ENCODE measurements at places on chromosomes 12 and 14. TPM values are rescaled to one million over a fixed set of nuclear protein-coding genes. Genes with fewer than 3 reads are reported as not detected.

DNA sequence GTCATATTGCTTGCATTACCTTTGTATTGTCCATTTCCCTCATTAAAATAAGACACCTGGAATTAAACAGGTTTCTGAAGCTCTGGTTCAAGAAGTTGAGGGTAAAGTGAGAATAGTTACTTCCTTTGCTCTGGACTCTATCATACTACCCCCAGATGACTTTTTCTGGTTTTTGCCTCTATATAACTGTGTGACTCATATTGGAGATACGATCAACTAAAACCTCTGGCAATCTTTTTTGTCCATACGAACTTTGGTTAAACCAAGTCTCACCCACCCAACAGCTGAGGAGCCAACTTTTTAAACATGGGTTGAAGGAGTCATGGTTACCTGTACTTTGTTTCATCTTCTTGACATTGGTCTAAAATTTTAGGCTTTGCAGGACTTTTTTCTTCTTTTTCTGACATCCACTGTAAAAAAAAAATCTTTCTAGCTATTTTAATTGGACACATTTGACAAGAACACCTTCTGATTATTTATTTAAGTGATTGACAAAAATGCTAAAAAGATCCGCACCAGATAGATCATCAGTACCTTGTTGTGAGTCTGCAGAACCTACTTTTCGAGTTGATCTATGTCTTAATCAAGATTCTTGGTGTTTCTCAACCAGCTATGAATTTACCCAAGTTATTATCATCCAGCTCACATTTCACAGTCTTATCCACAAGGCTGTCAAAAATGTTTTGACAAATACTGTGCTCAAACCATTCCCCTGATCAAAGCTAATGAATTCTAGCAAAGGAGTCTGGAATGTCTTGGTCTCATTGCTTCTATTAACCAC, 166.0 kb downstream of the IPO8 start:
- no peak for DNase-seq

DNA sequence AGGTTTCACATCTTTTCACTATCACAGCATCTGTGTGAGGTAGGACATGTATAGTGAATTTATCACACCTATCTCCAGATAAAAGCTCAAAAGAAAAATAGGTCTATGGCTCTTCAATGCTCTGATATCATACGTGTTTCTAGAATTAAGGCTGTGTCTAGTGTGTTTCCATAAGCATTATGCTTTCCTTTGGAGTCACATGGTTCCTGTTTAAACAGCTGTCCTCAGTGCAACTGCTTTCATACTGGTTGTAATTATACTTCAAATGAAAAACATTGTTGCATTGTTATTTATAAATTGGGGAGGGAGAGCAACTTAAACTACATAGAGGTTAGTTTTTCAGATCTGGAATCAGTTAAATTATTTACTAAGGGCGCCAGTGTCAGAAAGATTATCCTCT, 151.6 kb downstream of the SYT1 start:
- no peak for DNase-seq

DNA sequence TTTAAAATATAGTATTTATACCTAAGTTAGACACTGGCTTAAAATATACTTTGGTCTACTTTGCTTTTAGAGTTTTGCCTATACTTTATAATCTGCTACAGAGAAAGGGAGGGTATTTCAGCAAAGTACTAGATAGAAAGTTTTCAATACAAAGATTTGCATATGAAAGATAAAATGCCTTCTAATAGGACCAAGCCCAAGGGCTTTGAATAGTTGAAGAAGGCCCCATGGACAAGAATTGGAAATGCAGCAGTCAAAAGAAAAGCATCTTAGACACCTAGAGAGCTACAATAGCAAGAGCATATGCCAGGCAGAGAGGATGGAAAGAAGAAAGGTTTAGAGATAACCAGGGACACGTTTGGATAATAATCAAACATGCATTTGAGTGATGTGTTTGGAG, 83.1 kb upstream of the DNM1L start:
- DNase-seq, result no peak

DNA sequence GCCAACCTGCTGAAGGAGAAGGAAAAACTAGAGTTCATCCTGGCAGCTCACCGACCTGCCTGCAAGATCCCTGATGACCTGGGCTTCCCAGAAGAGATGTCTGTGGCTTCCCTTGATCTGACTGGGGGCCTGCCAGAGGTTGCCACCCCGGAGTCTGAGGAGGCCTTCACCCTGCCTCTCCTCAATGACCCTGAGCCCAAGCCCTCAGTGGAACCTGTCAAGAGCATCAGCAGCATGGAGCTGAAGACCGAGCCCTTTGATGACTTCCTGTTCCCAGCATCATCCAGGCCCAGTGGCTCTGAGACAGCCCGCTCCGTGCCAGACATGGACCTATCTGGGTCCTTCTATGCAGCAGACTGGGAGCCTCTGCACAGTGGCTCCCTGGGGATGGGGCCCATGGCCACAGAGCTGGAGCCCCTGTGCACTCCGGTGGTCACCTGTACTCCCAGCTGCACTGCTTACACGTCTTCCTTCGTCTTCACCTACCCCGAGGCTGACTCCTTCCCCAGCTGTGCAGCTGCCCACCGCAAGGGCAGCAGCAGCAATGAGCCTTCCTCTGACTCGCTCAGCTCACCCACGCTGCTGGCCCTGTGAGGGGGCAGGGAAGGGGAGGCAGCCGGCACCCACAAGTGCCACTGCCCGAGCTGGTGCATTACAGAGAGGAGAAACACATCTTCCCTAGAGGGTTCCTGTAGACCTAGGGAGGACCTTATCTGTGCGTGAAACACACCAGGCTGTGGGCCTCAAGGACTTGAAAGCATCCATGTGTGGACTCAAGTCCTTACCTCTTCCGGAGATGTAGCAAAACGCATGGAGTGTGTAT, 2.4 kb downstream of the FOS start:
- DNase-seq, result peak; percentile 13

Gene KRT83
- total RNA-seq, result not detected

Gene PTGER2
- 30.0 TPM for total RNA-seq

Gene DCAF5
- total RNA-seq, result 10.3 TPM

GRCh38 chr12:53200458-53201176, 6.4 kb downstream of the ITGB7 start:
- no peak for DNase-seq

- peak; percentile 56 for DNase-seq
These were observed 60.9 kb downstream of the SOX5 start for GRCh38 chr12:23888396-23889068.

Gene C12orf57
- total RNA-seq, result 107 TPM

DNA sequence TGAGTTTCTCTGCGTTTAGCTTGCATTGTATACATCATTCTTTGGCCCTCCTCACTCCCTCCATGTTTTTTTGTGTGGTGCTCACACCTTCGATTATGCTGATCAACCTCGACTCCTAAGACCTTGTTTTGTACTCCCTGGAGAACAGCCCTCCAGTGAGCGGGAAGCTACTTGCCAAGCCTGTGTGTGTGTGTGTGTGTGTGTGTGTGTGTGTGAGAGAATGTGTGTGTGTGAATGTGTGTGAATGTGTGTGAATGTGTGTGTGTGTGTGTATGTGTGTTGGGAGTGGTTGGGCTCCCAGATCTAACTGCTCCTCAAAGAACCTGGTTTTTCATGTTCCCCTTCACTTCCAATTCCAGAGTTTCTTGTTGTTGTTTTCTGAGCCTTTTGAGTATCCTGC, 6.0 kb downstream of the NYNRIN start:
- DNase-seq, result no peak

Gene CCDC197
- total RNA-seq, result not detected

DNA sequence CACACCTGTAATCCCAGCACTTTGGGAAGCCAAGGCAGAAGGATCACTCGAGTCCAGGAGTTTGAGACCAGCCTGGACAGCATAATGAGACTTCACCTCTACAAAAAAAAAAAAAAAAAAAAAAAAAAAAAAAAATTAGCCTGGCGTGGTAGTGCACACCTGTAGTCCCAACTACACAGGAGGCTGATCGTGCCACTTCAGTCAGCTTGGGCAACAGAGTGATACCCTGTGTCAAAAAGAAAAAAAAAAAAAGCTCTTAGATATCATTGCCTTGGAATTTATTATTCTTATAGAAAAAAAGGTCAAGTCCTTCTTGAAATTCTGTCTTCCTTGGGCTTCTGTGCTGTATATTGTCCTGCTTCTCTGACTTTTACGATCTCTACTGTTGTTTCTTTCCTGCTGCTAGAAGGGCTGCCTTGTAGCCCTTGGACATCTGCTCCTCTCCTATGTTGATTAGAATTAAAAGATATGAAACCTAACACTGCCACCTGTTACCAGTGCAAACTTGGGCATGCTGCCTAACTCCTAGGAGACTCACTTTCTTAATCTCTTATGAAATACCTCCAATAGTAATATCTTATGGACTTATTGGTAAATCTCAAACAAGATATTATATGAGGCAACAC, 5.7 kb downstream of the TMEM19 start:
- no peak for DNase-seq

DNA sequence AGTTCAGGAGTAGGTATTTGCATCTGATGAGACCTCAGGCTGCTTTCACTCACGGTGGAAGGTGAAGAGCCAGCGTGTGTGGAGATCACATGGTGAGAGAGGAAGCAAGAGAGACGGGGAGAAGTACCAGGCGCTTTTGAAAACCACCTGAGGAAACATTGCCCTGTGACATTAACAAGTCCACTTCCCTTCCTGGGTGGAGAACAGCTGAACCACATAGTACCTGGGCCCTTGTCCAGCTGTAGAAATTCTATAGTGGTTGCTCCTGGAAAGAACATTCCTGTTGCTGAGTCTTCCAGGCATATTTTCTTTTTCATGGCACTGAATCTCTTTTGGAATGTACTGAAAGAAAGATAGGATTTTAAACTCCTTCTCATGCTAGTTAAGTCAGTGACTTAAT, 87.3 kb upstream of the RIN3 start:
- DNase-seq, result peak; percentile 27

DNA sequence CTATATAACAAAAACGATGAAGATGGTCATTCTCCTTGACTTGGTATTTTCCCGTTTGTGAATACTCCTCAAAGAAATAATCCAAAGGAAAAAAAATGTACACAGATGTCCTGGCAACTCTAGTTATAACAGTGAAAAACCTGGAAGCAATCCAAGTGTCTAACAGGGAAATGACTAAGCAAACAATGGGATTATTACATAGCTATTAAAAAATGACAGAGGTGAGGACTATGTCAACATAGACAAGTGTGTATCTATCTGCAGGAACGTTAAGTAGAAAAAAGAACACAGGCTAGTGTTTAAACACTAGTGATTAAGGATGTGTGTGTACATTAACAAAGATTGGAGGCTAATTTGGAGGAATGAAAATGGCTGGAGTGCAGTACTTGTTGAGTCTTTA, 5.9 kb upstream of the APOLD1 start:
- peak; percentile 88 for DNase-seq

- DNase-seq, result no peak
These were observed 7.5 kb downstream of the KRR1 start for GRCh38 chr12:75503866-75504265.

- no peak for DNase-seq
These were observed 3.3 kb upstream of the PLEKHG3 start for GRCh38 chr14:64700894-64701293.

DNA sequence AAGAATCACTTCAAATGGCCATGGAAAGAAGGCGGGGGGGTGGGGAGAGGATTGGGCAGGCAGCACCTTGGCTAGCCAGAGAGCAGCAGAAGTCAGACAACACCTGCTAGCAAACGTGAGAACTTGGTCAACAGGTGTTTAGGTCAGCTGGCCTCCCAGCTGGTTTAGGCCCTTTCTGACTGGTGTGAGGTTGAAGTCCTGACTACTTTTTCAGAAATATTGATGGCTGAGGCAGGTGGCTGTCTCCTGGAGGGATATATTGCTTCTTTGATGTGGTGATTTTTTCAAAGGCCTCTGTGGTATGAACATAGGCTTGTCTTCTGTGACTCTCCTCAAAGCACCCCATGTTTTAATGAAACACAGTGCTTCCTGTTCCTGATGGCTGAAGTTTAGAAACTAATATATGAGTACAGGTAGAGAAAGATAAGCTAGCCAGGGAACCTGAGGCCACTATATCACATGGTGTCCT, 238.2 kb upstream of the SSTR1 start:
- no peak for DNase-seq

Gene FAM222A
- under 0.01 TPM for total RNA-seq

DNA sequence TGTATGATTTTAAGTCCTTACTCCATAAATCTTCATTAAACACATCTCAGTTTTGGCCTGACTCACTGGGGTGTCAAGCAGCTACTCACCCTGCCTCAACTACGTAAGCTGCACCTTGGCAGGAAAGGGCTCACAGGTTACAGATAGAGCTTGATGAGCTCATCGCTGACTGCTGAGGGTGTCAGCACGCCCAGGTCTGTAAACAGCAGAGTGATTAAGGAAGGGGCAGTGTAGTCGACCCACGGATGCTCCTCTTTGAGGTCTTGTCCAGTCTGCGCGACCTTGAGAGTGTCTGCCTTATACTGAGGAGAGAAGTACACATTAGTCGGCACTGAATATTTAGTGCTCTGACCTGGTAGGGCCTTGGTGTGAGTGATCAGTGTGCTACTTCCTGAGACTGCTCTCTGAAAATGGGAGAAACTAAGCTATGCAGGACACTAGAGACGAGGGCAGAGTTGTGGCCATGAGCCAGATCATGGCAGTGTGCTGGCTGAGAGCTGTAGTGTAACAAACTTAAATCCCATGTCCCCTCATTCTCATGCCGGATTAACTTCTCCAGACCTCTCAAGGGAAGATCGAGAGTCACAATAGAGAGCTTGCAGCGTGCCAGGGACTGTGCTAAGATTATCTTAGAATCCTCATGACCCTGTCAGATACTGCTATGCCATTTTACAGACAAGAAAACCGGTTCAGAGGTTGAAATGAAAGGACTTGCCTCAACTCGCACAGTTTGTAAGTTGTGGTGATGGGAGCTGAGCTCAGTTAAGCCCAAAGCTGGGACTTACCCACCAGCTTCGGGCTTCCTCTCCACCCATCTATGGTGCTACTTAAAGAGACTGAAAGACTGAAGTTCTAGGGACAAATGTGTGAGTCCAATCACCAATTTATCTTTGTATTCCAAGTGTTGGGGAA, 11.6 kb downstream of the EIF2B1 start:
- DNase-seq, result no peak

DNA sequence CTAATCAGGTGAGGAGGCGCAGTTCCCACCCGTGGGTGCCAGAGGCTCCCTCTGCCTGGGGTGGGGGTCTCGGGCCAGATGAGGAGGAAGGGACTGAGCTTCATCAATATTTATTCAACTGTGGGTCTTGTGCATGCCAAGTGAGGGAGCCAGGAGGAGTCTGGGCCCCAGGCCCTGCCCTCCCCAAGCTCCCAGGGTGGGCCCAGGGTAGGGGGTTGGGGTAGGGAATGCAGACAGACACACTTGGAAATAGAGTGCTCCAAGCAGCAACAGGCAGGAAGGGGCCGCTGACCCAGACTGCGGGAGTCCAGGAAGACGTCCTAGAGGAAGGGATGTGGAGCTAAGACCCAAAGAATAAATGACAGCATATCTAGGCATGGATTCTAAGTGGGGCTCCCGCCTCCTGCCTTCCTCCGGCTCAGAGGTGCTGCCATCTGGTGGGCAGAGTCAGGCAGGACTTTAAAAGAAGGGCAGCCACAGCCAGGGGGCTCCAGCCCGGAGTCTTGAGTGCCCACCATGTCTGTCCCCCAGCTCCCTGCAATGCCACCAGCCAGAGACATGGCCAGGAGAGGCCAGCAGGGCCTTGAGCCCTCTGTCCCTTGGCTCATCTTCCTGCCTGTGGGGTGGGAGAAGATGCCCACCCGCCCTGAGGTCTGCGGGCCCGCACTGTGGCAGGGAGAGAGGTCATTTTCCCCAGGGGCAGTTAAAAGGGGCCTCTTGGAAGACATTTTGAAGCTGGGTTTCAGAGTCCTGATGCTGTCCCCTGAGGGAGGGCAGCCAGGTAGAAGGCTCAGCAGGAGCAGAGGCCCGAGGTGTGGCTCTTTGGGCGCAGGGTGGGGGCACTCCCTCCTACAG, 70.1 kb downstream of the PHETA1 start:
- DNase-seq, result peak; percentile 27

Data from fibroblast of lung (primary cell).